ENCODE measurements at places on chromosomes 3 and 15.
A peak's percentile ranks its signal among the peaks of the same experiment; 100 is the strongest.

DNA sequence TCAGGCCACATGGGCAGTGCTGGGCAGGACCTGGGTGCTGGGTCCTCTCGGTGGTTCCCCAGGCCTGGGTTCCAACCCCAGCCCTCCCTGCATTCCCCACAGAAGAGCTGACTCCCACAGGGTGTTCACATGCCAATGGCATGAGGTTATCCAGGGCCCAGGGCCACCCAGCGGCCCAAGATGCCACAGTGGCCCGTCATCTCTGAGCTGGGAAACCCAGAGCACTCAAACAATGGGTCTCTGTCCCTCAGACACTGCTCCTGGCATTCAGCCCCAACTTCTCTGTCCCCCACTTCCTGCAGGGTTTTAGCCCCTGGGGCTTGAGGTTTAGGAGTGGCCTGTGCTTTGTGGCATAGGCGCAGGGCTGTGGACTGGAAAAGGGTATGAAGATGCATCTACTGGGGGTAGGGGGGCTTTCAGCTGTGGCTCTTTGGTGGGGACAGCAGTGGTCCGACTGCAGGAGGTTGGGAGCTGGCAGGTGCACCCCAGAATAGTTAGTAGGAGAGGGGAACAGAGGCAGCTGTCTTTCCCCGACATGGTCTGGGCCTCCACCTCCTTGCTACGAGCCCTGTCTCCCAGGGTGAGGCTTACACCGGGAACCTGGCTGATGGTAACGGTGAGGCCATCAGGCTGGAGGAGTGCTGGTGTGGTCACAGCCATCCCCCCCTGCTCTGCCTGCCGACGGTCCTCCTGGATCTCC is 1.7 kb downstream of the CCDC9B start:
- DNase-seq = peak; percentile 76

- no peak for DNase-seq
Observed at GRCh38 chr3:111285694-111286093, 214.1 kb downstream of the NECTIN3 start.

DNA sequence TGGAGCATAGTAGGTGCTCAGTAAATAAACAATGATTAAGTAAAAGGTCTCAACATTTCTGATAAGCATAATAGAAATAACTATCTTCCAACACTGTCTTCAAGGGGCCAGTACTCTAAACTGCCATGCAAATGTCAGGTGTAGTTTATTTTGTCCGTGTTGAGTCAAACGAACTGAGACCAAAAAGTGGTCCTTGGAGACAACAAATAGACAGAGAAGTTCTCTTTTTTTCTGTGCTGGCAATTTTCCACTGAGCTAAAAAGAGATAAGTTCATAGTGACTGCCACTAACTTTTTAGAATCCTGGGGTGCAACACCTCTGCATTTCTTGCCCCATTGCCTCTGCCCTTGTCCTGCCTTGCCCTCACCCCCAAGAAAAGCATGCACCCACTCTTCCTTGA is 14.7 kb upstream of the MBNL1 start:
- no peak for DNase-seq

GRCh38 chr15:29115093-29115991 is 154.3 kb downstream of the NSMCE3 start:
- no peak for DNase-seq

DNA sequence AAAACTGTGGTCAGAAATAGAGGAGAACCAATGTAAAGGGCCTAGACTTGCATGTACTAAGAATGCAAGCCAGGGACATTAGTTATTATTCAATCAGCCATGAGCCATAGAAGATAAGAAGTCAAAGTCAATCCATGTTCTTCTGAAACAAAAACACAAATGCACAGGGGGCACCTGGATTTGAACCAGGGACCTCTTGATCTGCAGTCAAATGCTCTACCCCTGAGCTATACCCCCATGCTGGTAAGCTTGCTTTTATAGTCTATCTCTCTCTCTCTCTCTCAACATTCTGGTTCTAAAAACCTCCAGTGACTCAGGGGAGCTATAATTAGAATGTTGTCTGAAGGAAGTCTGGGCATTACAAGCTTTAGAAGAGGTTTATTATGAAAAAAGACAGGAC is 85.6 kb upstream of the ACP3 start:
- DNase-seq = no peak

GRCh38 chr3:72157748-72158638 is 373.0 kb upstream of the PROK2 start:
- DNase-seq = no peak

DNA sequence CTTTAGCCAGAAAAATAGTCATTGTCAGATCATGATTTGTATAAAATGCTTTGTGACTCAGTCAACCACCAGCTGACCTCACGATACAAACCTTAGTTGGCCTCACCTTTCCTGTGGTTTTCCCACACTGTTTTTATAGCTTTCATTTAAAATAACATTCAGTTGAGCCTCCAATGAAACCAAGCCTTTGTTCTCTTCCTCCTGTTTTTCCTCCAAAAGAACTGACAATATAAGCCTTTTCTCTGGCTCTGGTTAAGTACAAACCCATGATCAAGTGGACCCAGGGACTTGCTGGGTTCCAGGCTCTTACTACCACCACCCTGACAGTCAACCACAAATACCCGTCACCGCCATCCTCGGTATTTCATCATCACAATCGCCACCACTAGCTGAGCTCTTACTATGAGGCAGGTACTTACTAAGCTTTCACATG is 81.7 kb downstream of the TAMM41 start:
- DNase-seq = no peak

DNA sequence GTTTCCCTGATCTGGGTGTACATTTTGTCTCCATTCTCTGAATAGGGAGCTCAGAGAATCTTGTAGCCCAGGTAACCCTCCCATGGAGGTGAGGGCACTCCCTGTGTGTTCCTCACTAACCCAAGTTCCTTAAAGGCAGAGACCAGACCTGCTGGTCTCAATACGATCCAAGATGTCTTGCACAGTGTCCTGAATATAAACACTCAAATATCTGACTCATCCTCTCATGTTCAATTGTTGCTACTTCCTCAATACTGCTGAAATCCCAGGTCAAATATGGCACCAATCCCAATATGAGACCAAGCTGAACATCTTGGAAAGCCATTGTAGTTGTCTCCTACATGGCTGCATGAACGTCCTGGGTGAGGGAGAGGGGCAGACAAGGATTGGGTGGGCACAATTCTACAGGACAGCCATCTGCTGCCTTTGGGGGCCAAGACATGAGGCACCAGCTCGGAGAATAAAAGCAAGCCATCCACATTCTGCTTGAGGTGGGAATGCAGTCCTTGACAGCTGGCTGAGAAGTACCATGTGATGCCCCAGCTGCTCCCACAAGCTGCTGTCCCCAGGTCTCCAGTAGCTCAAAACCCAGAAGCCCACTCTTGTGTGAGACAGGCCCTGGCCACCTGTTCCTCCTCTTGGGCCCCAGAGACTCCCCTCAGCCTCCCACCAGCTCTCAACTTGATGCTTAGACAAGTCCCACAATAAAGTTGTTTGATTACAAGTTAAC is 18.2 kb downstream of the TBC1D2B start:
- DNase-seq = no peak

DNA sequence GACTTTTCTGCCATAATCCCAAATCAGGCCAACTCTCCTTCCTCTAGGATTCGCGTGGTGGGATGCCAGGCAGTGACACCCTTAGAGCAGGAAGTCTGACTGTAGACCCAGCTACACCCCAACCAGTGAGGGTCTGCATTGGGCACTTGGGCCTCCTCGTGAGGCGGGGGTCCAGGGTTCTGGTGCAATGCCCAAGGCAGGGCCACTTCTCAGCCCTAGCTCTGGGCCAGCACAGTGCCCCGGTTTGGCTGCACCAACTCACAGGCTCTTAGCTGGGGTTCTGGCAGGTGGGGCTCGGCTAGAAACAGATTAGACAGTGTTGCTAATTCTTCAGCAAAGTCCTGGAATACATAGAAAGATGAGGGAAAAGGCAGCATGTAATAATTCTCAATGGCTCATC is 12.7 kb downstream of the CDAN1 start:
- DNase-seq = no peak

DNA sequence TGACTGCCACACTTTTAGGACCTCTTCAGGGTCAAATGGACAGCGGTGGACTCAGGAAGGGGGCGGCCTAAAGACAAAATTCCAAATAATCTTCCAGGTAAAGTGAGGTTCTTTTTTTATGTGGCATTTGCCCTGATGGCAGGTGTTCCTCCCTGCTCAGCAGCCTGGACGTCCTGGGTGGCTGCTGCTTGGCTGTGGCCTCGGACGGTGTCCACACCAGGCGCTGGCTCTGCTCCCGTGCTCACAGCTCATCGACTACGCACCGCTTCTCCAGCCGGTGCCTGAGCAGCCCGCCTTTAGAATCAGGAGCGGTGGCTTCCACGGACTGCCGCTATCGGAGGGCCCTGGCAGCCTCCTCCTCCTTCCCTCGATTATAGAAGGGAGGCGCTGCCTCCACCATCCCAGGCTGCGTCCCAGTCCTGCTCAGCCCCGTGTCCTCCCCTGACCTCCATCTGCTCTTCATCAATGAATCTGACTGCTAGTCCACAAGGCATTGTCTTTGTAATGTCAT is 41.9 kb downstream of the PCSK6 start:
- no peak for DNase-seq

- DNase-seq = no peak
Observed at GRCh38 chr15:91572110-91572509, 281.4 kb upstream of the SLCO3A1 start.

DNA sequence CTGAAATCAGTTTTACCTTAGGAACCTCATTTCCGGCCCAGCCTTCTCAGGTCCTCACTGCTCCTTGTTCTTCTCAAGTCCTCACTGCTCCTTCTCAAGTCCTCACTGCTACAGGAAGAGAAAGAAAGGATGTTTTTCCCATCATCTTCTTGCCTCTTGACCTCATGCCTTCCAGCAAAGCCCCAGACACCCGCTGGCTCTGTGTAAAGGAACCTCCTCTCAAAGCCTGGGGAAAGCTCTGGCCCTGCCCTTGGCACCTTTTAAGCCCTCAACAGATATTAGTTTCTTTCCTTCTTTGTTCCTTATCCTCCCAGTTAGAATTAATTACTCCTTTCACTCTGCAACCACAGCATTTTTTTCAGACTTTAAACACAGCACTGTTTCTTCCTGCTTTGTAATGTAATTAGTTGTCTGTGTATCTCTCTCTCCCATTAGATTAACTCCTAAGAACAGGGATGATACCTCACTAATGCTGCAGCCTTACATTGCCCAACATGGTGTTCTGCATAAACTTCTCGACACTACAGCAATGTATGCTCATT is 4.0 kb upstream of the WDR49 start:
- no peak for DNase-seq

GRCh38 chr3:71243229-71243628 is 340.3 kb downstream of the FOXP1 start:
- DNase-seq = no peak

- DNase-seq = no peak
Observed at GRCh38 chr3:40899286-40899712, 300.0 kb upstream of the CTNNB1 start.

- DNase-seq = no peak
Observed at GRCh38 chr3:108664266-108664665, 74.7 kb downstream of the DZIP3 start.

- no peak for DNase-seq
Observed at GRCh38 chr3:65098400-65098799, 410.6 kb upstream of the ADAMTS9 start.

Data from frontal cortex (tissue), 4 donors.